ENCODE measurements at places on chromosomes 7 and 10. TPM values are rescaled to one million over a fixed set of nuclear protein-coding genes. Genes with fewer than 3 reads are reported as not detected.

DNA sequence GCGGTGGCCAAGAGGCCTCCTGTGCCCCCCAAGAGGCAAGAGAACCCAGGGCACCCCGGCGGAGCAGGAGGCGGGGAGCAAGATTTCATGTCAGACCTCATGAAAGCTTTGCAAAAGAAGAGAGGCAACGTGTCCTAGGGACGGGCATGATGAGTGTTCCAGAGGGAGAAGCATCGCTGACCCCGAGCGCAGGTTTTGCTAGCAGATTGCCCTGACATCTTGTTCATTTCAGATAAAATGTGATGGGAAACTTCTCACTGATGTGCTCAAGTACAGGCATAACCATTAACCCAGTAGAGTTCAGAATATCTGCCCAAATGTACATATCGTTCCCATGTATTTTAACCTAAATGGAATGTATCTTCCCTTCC, 129.2 kb downstream of the APBB1IP start:
- no peak for DNase-seq

The EVX1 gene
- 0.51 TPM for total RNA-seq

The KIAA1549 gene
- total RNA-seq: 10.8 TPM

The IDI2 gene
- total RNA-seq: not detected

DNA sequence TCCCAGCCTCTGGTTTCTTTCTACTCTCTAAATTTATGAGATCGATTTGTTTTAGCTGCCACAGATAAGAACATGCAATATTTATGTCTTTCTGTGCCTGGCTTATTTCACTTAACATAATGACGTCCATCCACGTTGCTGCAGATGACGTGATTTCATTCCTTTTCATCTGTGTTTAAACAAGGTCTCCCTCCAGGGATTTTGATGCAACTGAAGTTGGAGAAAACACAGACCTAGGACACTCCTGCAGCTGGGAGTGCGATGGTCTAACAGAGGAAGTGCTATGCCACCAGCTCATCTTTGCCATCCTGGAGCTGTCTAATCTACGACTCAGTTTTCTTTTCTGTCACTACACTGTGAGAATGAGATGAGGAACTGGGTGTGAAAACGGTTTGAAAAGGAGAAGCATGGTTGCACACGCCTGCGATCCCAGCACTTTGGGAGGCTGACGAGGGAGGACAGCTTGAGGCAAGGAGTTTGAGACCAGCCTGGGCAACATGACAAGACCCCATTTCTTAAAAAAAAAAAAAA, 1.5 kb upstream of the KCTD7 start:
- no peak for DNase-seq

DNA sequence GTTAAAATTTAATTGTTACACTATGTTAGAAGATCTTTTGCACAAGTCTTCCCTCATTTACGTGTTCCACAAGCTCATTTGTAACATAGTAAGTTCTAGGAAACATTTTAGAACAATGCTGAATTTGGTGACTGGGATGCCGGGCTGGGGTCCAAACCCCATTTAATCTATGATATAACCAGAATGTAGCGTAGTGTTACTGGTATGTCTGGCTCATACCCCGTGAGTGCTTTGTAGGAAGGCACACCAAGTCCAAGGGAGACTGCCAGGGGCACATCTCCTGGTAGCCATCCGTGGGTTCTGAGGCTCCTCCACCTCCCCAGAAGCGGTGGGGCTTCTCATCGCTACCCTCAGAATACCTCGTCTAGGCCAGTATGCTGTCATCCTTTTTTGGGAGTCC, 21.3 kb upstream of the TMEM236 start:
- DNase-seq: no peak

GRCh38 chr10:112955582-112956421, 5.8 kb downstream of the TCF7L2 start:
- no peak for DNase-seq

The RSPH10B2 gene
- 0.51 TPM for total RNA-seq

GRCh38 chr7:20432071-20432470, 101.4 kb downstream of the ITGB8 start:
- DNase-seq: no peak
